Stimulated activated CD8-positive, alpha-beta memory T cell treated with anti-CD3 and anti-CD28 coated beads, Interleukin-4, amount 100 ng/mL, for 48 hours (primary cell): ENCODE measurements at places on chromosomes 13 and 19.
A peak's percentile ranks its signal among the peaks of the same experiment; 100 is the strongest.

DNA sequence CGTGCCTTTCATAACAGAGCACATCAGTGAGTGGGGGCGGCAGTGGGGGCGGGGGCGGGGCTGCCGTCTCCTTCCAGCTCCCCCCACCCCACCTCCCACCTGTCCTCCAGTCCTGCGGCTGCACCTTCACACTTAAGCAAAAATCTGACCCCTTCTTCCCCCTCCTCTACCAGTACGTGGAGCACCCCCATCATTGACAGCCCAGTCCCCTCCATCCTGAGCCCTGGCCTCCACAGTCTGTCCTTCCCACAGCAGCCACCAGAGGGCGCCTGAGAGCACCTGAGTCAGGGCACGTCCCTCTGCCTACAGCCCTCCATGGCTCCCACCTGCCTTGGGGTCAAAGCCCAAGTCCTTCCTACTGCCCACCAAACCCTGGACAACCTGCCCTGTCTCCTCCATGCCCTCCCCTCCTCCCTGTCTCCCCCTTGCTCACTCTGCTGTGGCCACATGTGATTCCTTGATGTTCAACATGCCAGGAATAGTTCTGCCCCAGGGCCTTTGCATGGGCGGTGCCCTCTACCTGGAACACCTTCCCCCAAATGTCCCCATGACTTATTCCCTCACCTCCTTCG is 4.0 kb downstream of the EBI3 start:
- DNase-seq, result peak; percentile 93

DNA sequence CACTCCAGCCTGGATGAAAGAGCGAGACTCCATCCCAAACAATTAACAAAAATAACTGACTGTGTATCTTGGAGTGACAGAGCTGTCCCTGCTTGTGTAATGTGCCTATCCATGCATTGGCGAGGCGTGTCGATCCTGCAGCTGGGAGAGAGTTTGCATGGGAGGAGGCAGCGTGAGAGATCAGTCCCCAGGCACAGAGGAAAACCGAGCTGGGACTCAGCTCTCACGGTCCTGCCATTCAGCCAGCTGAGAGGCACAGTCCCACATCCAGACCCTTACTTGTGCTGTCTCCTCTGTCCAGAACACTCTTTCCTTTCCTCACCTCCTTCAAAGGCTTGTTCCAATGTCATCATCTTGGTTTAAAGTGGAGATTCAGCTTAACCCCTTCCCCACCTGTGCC is 11.9 kb upstream of the SULT2B1 start:
- no peak for DNase-seq

- DNase-seq, result no peak
These were observed 3.3 kb downstream of the ICAM5 start for GRCh38 chr19:10292789-10293636.

GRCh38 chr19:47168065-47168464 is 37.4 kb downstream of the SAE1 start:
- no peak for DNase-seq

- DNase-seq, result no peak
These were observed 119.5 kb downstream of the FLT1 start for GRCh38 chr13:28375250-28375930.

- no peak for DNase-seq
These were observed 1184.0 kb downstream of the UQCRFS1 start for GRCh38 chr19:28028881-28029444.

GRCh38 chr13:33109271-33109697 is 93.1 kb downstream of the KL start:
- DNase-seq, result no peak

GRCh38 chr19:3160219-3160618 is 18.4 kb upstream of the S1PR4 start:
- DNase-seq, result no peak

GRCh38 chr19:46303322-46303690 is 6.5 kb downstream of the HIF3A start:
- DNase-seq, result no peak

DNA sequence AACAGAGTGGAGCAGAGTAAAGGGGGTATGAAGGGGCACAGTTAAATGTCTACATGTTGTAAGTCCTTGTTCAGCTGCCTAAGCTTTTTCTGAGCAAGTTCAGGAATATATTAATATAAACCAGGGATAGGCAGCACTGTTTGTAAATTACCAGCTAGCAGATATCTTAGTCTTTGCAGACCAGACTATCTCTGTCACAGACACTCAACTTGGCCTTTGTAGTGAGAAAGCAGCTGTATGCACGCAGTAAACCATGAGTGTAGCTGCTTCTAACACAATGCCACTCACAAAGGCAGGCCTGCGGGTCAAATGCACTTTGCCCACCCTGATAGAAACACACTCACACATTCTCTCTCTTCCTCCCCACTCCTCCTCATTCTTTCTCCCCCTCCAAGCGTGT is 1016.9 kb downstream of the UQCRFS1 start:
- DNase-seq, result no peak

GRCh38 chr19:42091742-42092141 is 15.8 kb downstream of the ZNF574 start:
- no peak for DNase-seq

- no peak for DNase-seq
These were observed 223.6 kb downstream of the RGCC start for GRCh38 chr13:41680900-41681299.

DNA sequence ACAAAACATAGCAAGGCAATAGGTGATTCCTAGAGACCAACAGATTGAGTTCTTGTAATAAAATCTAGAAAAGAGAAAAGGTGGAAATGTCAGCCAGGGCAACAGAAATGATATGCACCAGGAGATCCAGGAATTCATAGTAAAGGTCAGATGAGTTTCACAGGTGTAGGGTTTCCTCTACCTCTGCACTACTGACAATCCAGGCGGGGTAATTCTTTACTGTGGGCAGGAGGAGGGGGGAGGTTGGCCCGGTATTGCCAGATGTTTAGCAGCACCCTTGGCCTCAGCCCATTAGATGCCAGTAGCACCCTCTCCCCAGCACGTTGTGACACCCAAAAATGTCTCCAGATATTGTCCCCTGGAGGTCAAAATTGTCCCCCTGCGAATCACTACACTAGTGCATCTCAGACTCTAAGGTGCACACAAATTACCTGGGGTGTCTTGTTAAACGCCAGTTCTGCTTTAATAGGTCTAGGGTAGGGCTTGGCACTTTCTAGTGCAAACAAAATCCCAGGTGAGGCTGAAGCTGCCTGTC is 3.5 kb upstream of the UBAC2 start:
- no peak for DNase-seq

GRCh38 chr19:5434970-5435641 is 20.1 kb upstream of the ZNRF4 start:
- peak; percentile 76 for DNase-seq

- no peak for DNase-seq
These were observed 104.8 kb downstream of the ZNF536 start for GRCh38 chr19:30476997-30477396.

DNA sequence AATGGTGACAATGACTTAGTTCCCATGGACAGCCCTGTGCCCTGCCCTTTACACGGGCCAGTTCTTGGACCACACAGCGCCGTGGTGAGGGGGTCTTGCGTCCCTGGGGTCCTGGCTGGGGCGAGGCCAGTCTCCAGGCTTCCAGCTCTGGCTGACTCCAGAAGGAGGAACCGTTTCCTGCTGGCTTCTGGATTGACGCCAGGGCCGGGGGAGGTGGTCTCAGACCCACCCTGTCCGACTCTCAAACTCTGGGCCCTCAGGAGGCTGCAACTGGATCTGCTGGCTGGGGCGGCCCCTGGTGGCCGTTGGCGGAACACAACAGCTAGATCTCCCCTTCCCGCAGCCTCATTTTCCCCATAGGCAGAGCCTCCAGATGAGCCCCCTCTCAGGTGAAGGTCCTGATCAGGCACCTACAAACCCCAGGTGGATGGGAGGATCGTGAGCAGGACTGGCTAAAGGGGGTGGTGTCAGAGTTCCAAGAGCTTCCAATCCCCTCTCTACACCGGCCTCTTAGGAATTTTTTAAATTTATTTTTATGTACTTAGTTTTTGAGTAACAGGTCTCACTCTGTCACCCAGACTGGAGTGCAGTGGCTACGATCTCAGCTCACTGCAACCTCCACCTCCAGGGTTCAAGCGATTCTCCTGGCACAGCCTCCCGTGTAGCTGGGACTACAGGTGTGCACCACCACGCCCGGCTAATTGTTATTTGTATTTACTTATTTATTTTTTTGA is 8.0 kb downstream of the CCDC194 start:
- peak; percentile 81 for DNase-seq

DNA sequence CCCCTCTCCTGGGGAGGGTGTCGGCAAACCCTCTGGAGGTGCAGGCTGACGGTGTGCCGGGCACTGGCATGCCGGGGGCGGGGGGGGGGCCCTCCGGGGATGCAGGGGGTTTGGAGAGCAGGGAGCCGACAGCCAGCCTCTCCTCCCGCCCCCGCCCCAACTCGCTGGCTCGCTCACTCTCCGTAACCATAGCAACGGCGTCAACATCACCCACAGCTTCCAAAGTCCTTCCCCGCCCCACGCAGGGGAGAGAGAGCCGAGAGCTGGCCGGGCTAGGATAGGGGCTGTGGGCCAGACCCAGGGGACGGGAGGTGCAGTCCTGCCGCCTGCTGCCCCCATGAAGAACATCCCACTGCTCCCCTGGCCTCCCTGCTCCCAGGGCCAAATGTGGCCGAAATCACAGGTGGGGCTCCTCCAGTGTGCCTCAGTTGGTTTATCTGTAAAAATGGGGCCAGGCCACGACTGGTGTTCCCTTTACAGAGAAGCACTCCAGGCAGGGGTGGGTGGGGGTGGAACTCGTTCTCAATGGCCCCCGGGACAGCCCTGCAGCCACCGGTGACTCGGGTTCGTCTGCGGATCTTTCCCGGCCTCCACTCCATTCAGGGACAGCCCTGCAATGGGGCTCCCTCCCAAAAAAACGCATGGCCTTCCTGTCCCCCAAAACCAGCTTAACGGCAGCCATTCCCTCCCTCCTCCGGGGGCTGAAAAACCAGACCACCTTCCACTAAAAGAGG is 3.2 kb downstream of the KLF16 start:
- DNase-seq, result no peak

- DNase-seq, result no peak
These were observed 760.4 kb upstream of the PCDH20 start for GRCh38 chr13:62176051-62176450.

- DNase-seq, result peak; percentile 60
These were observed at the start of gene PDX1 for GRCh38 chr13:27919934-27920676. Gene PDX1, plus strand, starts transcription at chr13:27920000. Its CDS starts 139 bp downstream, at chr13:27920139.

DNA sequence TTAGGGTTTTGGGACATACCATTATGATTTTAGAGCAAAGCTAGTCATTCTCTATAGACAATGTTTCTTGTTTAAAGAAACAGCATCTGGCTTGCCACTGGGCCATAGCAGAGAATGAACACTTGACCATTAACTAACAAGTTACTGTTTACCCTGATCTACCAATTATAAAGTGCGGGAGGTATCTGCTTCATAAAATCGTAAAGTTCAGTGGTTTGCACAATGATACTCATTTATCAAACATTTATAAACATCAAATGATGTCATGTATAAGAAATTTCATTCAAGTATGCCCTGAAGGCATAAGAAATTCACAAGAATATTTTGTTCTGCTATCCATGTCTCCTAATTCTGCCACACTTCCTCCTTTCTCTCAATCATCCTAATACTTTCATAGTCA is 139.2 kb downstream of the PCDH20 start:
- no peak for DNase-seq

DNA sequence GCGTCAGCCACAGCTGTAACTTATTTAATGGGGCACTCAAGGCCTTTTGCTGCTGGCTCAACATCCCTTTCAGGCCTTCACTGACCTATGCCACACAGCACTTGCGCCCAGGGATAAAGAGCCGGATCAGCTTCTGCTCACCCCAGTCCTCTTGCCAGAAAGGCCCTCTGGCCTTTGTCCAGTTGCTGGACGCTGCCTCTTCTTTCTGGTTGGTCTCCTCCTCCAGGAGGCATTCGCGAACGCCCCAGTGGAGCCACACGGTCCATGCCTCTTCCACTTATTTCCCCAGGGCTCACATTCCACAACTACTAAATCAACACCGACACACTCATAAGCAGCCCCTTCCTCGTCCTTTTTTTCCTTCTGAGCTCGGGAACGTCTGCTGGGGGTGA is 3.7 kb upstream of the ZNF329 start:
- peak; percentile 26 for DNase-seq

GRCh38 chr13:41188584-41188983 is 5.8 kb downstream of the KBTBD7 start:
- no peak for DNase-seq

DNA sequence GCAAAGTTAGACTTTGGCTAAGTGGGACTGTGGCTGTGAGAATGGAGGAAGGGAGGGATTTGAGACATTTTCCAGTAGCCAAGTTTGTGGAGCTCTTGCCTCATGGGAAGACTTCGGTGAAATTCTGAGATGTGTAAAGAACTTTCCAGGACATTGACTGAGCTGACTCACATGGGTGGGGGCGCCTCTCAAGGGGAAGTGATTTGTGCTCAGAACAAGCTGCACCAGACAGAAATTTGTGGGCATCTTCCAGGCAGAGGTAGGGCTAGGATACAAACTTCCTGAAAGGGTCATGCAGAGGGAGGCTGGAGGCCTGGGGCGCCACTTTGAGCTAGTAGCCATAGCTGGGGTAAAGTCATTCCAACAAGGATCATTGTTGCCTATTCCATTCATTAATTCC is 9.8 kb upstream of the SIGLEC10 start:
- no peak for DNase-seq

- no peak for DNase-seq
These were observed 6.3 kb downstream of the IRGQ start for GRCh38 chr19:43589678-43590077.

GRCh38 chr13:100148422-100148821 is 59.5 kb downstream of the PCCA start:
- no peak for DNase-seq

GRCh38 chr13:102909971-102910370 is 64.1 kb downstream of the ERCC5 start:
- DNase-seq, result no peak
